ENCODE measurements at places on chromosomes 7 and 10.

- no peak for DNase-seq
Measured at GRCh38 chr7:88700725-88701124, 58.8 kb upstream of the ZNF804B start.

GRCh38 chr10:63723741-63724140, 202.5 kb downstream of the REEP3 start:
- no peak for DNase-seq

DNA sequence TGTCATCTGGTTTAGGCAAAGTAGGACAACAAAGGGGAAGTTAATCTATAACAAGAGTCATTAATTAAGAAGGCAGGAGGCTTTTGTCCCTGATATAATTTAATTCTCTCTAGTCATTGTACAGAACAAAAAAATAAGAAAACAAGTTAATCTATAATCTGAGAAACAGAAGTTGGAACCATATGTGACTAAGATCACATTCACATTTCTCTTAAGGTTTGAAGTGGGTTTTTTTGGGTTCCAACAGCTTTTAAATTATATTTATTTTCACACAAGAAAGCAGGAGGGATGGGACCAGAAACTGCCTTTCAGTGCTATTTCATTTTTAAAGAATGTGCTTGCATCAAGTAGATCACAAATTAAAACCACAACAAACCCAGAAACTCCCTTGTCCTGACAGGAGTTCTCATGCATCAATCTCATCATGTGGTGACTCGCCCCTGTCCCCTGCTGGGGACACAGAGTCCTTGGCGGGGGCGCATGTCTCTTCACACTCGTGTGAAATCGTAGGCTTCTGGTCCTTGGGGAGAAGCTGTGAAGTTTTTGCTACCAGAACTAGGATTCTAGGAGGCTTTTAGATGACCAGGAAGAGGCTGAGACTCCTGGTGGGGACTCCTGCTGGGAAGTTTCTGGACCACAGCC, 10.1 kb upstream of the OPN4 start:
- no peak for DNase-seq

DNA sequence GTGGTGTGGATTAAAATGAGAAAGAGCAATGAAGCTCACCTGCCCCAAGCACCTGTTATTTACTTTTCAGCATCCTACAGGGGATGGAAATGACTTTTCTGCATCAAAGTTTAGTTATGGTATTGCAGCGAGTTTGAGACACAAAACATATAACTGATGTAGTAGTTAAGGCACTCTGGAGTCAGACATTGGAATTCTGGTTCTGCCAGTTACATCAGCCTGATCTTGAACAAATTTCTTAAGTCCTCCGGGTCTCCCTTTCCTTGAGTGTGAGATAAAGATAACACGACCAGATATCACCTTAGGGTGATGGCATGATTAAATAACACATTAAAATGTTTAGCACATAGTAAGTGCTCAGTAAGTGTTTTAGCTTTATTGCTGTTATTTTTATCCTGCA, 97.4 kb downstream of the ATXN7L1 start:
- DNase-seq = no peak

DNA sequence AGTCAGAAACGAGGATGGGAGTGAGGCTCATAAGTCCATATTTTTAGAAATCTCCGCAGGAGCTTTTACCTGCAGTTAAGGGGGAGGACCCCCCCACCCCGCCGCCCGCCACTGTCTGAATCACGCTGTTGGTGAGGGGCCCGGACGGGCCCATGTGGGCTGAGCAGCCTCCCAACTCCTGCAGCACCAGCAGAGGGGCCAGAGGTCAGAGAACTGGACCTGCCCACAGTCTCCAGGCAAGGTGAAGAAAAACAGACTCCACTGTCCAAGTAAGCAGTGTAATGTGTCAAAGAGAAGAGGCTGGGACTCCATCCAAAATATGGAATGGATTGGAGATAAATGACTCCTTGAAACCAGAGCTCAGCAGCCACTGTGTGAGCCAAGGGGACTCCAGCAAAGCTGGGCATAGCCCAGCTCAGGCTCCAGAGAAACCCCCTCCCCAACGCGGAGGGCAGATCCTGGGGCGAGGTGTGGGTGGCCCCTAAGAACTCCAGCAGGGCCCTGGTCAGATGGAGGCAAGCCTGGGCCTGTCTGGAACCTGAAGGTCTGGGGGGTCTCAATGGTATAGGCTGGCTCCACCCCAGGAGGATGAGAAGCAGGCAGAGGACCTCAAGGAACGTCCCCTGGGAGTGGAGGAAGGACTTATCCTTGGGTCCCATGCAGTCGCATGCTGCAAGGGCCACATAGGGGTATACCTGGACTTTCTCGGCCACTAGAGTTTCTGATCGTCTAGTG, 128.5 kb upstream of the TNS3 start:
- DNase-seq = no peak
